GM04503 (cell line): ENCODE measurements at places on chromosomes 4 and X.
A peak's percentile ranks its signal among the peaks of the same experiment; 100 is the strongest.

DNA sequence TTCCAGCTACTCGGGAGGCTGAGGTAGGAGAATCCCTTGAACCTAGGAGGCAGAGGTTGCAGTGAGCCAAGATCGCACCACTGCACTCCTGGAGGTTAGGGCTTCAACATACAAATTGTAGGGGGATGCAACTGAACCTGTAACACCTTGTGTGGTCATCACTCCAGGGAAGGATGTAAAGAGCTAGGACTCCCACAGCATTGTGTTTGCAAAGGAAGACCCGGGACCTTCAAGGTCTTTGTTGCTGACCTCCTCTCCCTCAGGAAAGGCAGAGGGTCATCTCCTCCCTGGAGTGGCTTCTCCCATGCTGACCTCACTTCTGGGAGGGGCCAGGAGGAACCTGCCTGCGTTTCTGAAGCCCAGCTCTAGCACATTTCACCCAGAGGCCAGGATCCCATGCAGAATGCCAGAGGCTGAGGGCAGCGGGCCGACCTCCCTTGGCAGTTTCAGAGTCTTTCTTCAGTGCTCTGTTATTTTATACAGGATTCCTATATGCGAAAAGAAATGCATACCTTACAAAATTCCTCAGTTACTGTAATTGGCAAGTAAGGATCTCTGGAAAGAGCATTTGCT, 80.2 kb downstream of the HTRA3 start:
- no peak for DNase-seq

GRCh38 chr4:67744561-67745283, 9.5 kb downstream of the GNRHR start:
- DNase-seq: no peak

DNA sequence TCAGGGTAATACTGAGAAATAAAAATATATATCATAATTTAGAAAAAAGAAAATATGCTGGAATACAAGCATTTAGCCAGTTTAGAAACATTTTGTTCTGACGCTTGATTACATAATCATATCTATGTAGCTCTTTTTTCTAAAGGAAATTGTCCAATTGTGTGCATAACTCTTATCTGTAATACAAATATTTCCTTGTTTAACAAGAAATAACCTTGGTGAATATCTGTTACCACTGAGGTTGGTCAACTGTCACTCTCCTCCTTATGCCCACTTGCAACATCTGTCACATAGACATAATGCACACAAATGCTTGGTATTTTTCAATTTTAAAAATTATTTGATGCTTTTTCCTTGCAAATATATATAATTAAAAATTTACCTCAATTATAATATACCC, 609.7 kb downstream of the TLL1 start:
- DNase-seq: no peak

DNA sequence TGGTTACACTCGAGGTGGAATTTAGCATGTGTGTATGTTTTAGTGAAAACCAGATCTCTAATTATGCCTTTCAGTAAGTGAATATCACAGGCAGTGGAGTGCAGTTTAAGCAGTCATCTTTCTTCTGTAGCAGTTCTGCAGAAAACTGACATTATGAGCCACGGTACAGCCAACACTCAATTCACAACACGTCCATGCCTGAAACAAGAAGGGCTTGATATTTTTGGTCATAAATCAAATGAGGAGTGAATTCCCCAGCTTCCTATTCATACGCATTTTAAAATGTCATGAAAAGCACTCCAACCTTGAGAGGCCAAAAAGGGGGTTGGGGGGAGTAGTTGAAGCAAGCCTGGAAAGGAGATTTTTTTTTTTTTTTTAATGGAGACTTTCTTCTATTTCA, 316.7 kb downstream of the ARHGAP10 start:
- no peak for DNase-seq

GRCh38 chr4:70380578-70380977, 2.4 kb upstream of the SMR3B start:
- no peak for DNase-seq

GRCh38 chr4:178462710-178463109, 1020.5 kb upstream of the AGA start:
- DNase-seq: no peak

DNA sequence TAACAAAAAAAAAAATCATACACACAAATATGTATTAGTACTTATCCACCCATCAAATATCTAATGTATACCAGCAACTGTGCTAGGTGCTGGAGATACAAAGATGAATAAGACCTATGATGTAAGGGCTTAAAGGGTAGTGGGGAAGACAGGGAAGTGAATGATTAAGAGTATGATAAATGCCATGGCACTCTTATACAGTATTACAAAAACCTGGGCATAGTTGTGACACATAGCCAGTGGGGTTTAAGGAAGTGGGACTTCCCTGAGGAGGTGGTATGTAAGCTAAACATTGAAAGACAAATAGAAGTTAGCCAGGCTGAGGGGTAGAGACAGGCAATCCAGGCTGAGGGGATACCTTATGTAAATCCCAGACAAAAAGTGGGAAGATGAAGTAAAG, 23.5 kb downstream of the CHM start:
- DNase-seq: no peak

- no peak for DNase-seq
These were observed 152.5 kb upstream of the SPRY1 start for GRCh38 chr4:123244137-123244536.

DNA sequence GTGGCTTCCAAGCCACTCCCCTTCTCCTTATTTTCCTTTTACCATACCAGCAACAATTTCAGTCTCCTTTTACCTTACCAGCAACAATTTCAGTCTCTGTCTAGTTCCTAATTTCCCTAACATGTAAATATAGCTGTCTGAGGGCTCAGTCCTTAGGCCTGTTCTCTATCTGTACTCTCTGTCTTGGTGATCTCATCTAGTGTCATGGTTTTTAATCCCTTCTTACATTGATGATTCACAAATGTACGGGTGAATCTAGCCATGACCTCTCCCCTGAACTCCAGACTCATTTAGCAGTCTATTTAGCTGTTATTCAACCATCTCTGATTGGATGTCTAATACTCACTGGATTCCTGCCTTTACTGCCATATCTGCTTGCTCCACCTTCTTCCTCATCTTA, 7.2 kb downstream of the IL15 start:
- DNase-seq: peak; percentile 51

DNA sequence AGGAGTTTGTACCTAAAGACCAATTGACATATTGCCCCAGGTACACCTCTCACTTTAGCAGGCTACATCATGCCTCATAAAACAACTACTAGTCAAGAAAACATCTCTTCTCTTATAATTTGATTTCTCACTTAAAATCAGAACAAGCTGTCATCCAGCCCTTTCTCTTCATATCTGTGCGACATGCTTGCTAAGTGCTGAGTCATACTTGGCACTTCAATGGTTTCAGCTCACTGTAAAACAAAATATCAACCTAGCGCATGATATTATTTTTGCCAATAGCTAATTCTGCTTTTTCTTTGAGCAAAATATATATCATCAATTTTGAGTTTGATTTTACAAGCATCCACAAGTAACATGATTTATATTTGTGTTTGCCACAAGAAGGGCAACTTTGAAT, 27.9 kb upstream of the FUNDC1 start:
- no peak for DNase-seq

DNA sequence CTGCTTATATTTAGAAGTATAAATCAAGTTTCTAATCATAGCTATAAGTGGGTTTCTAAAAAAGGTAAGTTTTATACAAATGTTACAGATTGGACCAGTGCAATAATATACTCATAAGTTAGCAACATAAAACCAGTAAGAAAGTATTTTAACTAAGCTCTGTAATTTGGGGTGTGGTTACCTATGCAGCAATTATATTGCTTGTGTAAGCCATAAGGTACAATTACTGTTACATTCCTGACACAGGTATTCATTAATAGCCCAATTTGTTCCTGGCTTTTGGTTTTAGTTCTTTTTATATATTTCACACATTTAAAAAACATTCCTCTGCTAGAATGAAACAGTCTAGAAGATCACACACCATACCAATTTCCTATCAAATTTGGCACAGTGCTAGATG, 115.1 kb downstream of the FRYL start:
- no peak for DNase-seq

DNA sequence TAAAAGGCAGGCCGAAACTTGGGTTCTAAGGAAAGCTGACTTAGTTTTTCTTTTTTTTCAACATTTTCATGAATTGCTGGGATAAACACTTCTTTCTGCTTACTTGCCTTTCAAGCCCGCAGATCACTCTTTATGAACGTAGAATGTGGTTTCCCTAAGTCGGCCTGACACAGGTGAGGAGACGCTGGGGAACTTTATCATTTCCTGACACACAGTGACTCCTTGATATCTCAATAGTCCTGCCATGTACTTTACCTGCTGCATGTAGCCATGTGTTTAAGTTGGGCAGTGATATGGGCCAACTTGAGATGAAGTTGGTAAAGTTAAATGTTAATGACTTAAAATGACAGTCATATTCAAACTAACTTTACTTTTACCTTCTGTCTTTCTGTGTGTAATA, 26.6 kb upstream of the SNCA start:
- no peak for DNase-seq

DNA sequence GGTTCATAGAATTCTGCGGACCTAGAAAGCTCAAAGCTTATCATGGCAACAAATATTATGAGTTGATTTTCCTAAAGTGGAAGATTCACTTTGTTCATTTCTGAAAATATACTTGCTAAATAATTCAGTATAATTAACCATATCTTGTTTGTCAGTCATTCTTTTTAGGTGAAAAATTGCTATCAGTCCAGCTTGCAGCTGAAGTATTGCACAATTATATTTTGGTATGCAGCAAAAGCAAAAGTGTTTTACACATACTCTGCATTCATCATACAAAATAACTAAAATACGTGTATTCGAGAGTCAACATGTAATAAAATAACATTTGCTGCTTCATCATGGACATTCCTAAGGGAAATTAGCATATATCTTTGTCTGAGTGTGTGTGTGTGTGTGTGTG, 24.8 kb downstream of the DKK2 start:
- DNase-seq: no peak

DNA sequence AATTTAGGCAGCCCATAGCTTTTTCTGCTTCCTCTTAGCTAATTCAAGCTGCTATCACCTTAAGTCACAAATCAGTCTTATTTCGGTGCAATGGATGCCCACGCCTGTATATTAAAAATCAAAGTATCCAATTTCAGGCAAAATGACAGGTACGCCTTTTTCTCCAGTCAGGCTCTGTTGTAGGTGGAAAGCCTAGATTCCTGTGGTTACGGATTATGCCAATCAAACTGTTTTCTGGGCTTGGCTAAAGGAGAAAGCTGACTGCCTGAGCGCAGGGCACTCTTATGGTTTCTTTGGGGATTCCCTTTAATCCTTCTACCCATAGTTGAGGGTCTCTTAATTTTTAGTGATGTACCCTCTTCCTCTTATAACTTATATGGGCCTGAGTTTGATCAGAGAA, 550.5 kb downstream of the PDHA2 start:
- no peak for DNase-seq

- no peak for DNase-seq
These were observed at the start of gene RTL9 for GRCh38 chrX:110358548-110358947. Gene RTL9, plus strand, starts transcription at chrX:110358848. Its CDS starts 91,770 bp downstream, at chrX:110450618.

GRCh38 chrX:22526339-22526738, 253.6 kb downstream of the CBLL2 start:
- DNase-seq: no peak

DNA sequence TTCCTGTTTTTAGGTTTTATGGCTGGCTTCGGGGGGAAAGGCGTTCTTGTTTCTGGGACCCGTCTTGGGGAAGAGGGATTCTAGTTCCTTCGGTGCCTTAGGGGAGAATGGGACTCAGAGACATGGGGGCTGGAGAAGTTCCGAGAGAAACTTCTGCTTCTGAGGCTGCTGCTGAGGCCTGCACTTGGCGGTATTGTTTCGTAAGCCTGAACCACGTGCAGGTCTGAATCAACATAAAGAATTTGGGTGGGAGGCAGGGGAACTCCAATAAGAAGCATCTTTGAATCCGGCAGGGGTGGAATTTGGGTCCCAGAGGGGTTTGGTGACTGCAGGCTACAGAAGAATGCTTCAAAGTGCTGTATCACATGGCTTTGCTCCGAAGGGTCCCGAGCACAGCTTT, 15.1 kb downstream of the XG start:
- no peak for DNase-seq

DNA sequence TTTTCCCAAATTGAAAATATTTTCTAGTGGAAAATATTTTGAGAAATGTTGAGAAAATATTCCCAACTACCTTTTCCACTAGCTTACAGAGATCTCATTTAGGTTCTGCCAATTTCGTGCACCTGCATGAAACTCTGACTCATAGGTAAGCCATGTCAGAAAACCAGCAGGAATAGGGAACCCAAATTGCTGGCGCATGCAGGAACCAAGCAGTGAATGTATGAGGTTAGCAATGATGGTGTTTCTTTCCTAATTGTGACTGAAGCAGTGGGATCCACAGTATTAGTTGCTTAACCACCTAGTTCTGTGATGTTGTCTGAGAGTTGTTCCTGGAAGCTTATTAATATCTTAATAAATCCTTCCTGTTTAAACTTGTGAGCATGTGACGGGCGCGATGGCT, 381.0 kb upstream of the TRAM1L1 start:
- DNase-seq: no peak

DNA sequence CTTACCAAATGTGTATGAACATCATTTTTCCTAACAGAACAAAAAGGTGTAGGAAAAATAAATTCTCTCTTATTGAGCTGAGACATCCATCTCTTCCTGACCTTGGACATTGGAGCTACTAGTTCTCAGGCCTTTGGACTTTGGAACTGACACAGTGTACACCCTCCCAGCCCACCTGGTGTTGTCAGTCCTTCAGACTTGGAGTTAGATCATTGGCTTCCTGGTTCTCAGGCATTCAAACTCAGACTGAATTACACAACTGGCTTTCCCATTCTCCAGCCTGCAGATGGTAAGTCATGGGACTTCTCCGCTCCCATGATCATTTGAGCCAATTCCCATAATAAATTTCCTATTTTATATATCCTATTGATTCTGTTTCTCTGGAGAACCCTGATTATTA, 84.8 kb upstream of the EDNRA start:
- no peak for DNase-seq
